ENCODE measurements at places on chromosomes 12 and 14.

DNA sequence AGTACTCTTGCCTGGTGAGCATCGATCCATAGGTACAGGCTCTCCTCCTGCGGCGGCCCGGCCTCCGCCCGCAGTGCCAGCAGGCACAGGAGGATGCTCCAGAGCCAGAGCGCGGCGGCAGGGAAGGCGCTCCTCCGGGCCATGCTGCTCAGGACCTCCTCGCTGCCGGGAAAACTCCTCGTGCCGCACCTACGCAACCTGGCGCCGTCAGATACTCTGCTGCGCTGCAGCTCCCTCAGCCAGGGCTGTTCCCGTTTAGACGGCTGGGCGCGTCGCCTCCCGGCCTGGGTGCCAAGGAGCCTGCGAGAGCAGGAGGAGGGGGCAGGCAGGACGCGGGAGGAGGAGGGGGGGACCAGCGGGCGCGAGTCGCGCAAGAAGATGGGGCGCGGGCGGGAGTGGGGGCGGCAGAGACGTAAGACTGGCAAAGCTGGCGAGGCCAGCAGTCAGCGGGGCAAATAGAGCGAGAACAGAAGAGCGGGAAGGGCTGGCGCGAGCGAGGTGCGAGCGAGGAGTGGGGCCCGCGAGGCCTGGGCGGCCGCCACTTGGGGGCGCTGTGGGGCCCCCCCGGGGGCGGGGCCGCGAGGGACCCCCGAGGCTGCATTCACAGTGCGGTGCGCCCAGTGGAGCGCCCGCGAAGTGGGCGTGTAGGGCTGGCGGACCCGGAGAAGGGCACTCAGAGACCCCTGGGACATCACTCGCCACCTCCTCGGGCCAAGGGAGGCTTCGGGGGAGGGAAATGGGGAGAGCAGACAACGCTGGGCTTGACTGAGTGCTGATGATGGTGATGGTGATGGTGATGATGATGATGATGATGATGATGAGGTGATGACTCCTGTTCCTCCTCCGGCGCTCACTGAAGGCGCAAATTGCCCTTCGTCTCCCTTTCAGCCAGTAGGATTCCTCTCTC lies at the start of gene WIF1:
Gene WIF1, minus strand, starts transcription at position 257 of the 907 bp plus-strand sequence. Its CDS starts 114 bp downstream, at position 143.
- no peak for DNase-seq

GRCh38 chr12:23662966-23663365 lies 286.5 kb downstream of the SOX5 start:
- no peak for DNase-seq

DNA sequence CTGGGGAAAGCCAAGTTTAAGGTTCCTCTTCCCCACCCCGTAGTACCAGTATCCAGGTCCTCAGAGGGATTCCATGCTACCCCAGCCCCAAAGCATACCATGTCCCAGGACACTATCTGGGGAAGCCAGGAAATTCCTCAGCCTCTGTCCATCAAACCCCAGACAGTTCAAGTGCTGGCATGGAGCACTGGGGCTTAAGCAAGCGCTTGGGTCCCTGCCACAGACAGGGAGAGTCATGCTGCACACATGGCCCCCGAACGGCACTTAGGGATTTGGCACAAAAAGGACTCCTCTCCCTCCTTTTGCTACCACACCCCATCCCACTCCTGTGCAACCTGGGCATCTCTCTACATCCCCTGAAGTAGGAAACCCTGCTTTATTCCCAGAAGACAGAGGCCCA lies 21.8 kb downstream of the ADCY6 start:
- DNase-seq = no peak

DNA sequence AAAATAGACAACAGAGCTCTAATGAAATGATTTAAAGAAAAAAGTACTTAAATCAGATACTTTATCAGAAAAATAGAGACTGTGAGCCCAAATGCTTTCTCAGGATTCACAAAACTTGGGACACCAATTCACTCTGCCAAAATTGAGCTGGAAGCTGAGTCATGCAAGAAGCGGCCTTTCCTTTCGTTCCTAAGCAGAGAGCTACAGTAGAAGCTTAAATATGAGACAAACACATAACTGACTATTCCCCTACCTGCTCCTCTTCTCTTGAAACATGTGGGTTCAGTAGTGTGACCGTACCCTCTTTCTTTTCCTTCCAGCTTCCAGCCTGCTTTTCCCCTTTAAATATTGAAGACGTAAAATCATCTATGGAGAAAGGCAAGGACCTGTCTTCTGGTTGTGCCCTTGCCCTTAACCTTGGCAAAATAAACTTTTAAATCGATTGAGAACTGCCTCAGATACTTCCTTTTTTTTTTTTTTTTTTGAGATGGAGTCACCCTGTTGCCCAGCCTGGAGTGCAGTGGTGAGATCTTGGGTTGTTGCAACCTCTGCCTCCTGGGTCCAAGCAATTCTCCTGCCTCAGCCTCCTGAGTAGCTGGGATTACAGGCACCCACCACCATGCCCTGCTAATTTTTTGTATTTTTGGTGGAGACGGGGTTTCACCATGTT lies 4.4 kb upstream of the SDS start:
- no peak for DNase-seq

DNA sequence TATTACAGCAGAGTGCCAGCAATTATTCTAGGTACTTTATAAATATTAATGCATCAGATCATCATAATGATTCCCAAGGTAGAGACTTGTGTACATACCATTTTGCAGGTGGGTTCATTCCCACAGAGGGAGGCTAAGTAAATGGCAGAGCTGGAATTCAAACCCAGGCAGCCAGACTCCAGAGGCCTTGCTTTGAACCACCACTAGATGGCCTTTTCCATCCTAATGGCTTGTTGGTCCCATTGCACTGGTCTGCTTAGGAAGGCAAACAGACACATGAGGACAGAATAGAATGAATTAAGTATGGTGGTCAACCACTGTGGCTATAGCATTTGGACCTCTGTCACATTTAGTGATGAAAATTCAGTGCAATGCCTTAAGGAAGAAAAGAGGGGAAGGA lies 158.7 kb downstream of the METTL25 start:
- DNase-seq = no peak

- no peak for DNase-seq
These were observed 52.1 kb downstream of the DRAM1 start for GRCh38 chr12:101929365-101930041.

GRCh38 chr14:70585231-70585630 lies 15.2 kb downstream of the MED6 start:
- no peak for DNase-seq

- no peak for DNase-seq
These were observed 158.5 kb downstream of the KLRB1 start for GRCh38 chr12:9449181-9449580.

DNA sequence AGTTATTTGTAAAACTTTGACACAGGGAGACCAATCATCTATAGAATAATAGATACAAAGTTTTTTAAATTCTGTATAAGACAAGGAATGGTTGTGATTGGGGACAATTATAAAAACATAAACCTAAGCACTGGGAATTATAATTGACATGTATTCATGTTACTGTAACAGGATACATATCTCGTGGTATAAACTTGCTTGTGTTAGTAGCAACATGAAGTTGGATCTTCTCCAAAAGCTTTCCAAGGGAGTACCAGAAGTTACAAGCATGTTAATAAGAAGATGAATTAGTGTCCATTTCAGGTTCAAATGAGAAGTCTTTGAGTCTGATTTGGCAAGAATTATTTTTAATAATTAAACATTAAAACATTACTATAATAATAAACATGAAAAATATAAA lies 42.2 kb downstream of the CDKL1 start:
- no peak for DNase-seq

DNA sequence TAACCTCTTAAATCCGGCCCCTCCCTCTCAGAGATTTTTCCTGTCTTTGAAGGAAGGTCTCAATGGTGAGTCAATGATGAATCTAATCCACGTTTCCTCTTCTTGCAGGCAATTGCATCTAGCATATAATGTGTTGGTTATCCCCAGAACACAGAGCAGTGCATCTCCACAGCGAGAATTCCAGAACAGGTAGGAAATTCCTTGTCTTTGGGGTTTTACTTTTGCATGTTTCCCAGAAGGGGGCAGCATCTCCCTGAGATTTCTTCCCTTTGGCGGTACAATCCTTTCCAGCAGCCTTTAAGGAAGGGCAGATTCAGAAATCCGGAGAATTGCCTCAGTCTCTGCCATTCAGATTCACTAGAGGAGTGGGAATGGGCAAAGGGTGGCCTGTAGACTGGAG lies 128.0 kb downstream of the KCNA5 start:
- no peak for DNase-seq

GRCh38 chr12:31518680-31519227 lies 72.2 kb downstream of the DENND5B start:
- DNase-seq = no peak

GRCh38 chr12:51424662-51425539 lies at the start of gene SLC4A8:
TSS of gene SLC4A8 (plus strand) at chr12:51424831. CDS start at chr12:51424988, 157 bp downstream.
- DNase-seq = no peak

- no peak for DNase-seq
These were observed 5.6 kb downstream of the SYNE3 start for GRCh38 chr14:95510804-95511203.

DNA sequence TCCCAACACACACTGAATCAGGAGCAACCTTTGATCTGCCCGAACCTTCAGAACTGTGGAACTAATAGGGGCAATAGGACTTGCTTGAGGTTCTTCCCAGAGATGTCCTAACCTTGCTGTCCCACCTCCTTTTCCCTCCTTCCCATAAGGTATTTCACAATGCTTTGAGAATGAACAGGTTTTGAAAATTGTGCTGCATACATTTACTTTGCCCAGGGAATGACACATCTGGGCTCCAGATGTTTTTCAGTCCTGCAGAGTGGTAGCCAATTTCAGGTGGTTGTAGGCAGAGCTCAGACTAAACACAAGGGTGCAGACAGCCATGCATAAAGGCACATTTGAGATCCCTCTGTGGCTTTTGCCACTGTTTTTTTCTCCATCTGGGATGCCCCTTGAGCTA lies 206.7 kb upstream of the PWP1 start:
- DNase-seq = no peak

- DNase-seq = no peak
These were observed 7.5 kb upstream of the CDCA4 start for GRCh38 chr14:105028251-105028927.

DNA sequence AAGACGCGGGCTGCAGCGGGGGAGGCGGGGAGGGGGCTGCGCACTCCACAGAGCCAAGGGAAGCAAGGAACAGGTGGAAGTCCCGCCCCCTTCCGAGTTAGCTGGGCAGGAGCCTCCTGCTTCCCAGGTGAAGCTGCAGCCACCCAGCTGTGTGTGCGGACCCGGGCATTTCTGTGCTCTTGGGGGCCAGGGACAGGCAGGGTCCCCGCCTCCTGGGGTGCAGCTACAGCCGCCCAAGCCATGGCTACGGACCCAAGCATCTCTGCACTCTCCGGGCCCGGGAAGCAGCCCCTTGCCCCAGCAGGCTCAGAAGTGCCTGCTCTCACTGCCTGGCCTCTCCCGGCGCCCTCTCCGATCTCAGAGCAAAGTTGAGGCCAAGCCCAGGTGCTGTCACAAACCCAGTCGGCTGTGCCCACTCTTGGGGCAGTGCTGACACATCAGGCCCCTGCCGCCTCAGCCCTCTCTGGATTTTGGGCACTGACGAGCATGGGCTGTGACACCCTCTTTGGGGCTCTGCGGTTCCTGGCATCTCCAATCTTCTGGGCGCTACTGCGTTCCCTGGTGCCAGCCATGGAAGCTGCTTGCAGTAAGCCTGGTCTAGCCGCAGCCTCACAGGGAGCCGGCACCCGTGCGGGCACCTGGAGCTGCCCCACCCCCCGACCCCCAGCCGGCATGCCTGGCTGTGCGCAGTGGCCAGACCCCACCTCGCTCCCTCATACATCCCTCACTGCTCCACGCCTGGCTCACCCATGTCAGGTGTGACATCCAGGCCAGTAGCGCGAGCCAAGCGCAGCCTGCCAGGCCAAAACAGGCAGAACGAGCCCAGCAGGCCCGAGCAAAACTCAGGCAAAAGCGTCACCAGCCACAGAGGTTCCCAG lies 8.5 kb upstream of the MGAT4C start:
- no peak for DNase-seq

GRCh38 chr12:6069437-6070093 lies 54.9 kb downstream of the VWF start:
- DNase-seq = no peak

DNA sequence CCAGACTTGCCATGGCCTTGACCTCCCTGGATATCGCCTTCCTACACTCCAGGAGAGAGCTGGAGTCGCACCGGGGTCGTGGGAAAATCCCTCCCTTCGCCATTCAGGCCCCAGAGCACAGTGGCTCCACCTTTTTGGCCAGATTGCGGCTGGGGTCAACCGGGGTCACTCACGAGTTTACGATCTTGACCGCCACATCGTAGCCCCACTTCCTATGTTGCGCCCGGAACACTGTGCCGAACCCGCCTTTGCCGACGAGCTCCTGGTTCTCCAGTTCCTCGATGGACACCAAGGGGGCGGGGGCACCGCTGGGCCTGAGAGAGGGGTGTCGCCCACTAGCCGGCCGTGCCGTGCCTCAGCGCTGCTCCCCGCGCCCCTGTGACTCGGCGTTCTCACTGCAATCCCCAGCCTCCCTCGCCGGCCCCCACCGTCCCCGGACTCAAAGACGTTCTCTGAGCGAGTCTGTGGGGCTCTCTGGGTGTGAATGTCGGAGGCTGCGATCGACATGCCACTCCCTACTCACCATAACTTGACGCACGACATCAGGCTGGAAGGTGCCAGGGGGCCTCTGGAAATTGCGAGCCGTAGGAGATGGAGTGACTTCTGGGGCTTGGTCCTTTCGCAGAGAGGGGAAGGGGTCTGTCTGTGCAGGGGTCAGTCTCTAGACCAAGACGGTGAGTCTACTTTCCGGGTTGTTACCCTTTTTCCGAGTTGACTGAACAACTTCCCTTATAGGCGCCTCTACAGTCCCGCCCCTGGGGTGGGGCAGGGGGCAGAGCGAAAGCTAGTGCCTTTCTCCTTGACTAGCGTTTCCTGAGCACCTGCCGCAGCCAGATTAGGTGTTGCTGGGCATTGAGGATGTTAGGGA lies at the start of gene RIPK3:
Gene RIPK3, minus strand, starts transcription at position 708 of the 868 bp plus-strand sequence. Its CDS starts 165 bp downstream, at position 543.
- DNase-seq = no peak

GRCh38 chr14:96269359-96269710 lies 13.3 kb downstream of the BDKRB1 start:
- no peak for DNase-seq

DNA sequence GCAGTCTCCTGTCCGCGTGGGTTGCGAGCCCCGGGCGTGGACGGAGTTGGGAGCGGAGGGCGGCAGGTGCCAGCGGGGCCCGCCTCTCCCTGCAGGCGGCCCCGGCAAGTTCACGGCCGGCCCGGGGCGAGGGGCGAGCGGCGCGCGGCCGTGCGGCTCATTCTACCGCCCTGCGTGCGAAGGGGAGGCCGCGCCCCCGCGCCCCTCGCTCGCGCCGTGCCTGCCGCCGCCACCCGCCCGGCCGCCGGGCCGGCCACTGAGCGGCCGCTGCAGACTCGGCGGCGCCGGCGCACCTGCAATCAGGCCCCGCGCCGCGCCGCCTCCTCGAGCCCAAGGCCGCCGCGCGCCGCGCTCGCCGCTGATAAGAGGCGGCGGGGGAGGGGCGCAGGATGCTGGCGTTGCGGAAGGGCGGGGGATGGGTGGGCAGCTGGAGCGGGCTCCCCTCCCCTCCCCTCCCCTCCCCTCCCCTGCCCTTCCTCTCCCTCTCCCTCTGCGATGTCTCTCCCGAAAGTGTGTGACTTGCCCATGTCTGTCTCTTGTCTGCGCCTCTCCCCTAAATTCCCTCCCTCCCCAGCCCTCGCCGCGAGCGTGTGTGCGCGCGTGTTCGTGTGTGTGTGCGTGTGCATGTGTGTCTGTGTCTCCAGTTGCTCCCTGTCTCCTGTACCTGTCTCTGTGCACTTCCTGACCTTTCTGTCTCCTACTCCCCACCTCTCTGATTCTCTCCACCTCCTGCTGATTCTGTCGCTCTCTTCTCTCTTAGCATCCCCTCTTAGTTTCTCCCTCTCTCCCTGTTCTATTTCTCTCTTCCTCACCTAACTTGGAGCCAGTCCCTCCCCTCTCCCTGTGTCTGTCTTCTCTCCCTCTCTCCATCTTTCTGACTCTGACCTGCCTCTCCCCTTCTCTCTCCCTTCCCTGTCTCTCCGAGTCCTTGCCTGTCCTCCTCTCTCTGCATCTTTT lies 768.1 kb upstream of the TBX3 start:
- no peak for DNase-seq
